Cerebellar nuclear complex (tissue), 1 donor: ENCODE measurements at places on chromosomes 1 and 21.

- DNase-seq: no peak
These were observed 37.2 kb upstream of the SLC9A1 start for GRCh38 chr1:27192039-27192529.

DNA sequence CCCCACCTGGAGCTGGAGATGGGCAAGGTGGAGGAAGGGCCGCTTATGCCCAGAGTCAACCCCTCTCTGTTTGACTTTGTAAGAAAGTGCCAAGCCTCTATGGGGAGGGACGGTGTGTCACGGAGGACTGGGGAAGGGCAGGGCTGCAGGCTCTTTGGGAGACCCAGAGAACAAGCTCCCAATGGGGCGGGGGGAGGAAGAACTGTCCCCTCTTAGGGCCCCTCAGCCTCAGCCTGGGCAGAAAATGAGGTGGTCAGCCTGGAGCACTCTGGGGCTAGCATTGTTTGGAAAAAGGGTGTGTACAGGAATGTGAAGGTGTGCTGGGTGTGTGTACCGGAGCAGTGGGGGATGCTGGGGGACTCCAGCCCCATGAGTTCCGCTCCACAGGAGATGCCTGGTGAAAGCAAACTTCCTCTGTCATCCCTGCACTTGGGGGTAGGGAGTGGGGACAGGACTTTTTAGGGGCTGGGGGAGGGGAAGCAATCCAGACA, 1.2 kb upstream of the INAVA start:
- no peak for DNase-seq

DNA sequence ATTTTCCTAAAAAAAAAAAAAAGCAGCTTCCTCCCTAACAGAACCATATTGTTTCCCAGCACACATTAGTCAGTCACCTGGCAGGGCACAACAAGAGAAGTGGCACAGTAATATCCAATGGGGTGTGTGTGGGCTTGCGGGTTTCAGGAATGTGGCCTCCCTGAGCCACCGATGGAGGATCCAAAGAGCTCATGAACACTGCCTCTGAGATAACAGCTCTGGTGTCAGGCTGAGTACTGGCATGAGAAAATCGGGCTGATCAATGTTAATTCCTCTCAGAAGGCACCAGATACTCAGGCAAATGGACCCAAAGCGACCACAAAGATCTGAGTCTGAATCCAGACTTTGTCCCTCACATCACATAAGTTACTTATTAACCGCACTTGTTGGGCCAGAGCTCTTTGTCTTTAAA, 2.2 kb upstream of the LYPD8 start:
- DNase-seq: no peak

- no peak for DNase-seq
These were observed 152.4 kb downstream of the GALNT2 start for GRCh38 chr1:230219174-230220067.

GRCh38 chr1:177809819-177810218, 160.0 kb downstream of the SEC16B start:
- DNase-seq: no peak

GRCh38 chr21:30227633-30228404, 11.9 kb upstream of the CLDN8 start:
- DNase-seq: no peak

DNA sequence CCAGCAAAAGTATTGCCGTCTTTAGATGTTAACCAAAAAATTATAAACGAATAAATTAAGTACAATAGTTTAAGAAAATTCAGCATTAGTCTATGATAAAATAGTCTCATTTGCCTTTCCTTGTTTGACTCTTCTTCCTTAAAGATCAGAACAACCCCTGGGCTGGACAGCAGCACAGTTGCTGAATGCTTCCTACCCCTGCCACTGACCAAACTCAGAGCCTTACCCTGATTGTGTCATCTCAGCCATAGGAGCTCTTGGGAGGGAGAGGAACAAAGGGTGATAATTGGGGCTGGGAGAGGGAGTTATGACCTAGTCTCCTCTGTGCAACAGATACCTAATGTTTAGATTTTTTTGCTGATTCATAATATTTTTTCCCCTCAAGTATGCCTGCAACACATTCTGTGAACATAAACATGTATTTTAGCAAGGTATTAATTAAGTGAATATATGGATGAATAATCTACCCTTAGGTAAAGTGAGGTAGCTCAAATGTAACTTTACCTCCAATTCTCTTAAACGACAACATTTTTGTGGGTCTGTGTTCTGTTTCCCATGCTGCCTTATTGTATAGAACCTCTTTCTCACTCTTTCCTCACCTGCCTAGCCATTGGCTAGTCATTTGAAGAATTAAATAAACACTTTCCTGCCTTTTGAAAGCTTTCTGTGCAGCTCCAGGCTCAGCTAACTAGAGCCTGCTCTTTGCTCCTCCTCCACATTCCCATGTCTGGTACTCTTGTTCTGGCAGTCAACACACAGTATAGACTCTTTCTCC, 46.1 kb downstream of the FGGY start:
- DNase-seq: no peak

- no peak for DNase-seq
These were observed 41.0 kb upstream of the APOBEC4 start for GRCh38 chr1:183694066-183694465.

GRCh38 chr1:156599811-156600210, 1.5 kb downstream of the GPATCH4 start:
- DNase-seq: no peak

DNA sequence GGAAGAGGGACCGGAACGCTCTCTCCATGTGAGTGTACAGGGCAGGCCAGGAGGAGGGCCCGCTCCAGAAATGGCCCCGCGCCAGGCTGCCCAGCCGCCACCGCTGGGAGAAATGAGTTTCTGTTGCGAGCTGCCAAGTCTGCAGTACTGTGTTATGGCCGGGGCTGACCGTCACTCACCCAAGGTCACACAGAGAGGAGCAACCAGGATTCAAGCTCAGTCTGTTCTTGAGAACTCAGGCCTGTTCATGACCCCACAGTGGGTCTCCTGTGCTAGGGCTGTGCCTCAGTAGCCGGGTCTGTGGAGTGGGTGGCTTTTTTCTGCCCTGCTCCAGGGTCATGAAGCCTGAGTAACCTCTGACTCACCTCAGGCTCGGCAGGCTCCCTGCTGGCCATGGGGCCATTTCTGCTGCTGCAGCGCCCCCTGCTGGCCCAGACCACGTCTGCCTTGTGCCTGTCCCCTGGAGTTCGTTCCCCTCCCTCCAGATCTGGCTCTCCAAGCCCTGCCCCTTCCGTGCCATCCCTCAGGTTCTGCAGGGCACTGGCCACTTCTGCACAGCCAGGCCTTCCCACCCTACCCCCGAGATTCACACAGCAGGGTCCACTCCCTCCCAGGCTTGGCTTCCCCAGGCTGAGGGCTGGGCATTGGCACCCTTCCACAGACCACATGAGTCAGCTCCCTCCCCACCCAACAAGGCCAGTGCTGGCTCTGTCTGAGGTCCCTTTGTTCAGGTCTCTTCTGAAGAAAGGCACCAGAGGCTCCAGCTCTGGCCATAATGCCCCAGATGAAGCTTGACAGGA, 51.8 kb downstream of the EDN2 start:
- DNase-seq: no peak

- DNase-seq: no peak
These were observed 552 bp downstream of the GPATCH4 start for GRCh38 chr1:156600733-156601121.

DNA sequence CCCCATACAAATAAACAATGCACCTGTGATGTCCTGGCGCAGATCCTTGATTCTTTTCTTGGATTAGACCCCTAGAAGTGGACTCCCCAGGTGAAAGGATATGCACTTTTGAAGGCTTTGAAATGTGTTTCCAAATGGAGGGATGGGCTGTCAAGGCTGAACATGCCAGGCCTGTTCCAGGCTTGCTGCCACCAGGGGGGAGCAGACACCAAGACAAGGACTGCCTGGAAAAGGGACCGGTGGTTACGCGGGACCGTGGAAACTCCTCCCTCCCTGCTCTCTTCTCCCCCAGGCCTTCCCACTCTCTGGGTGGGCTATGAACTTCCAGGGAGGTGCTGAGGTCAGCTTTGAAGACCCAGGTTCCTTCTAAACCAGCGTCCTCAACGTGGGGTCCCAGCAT, 12.7 kb downstream of the C1QB start:
- no peak for DNase-seq

DNA sequence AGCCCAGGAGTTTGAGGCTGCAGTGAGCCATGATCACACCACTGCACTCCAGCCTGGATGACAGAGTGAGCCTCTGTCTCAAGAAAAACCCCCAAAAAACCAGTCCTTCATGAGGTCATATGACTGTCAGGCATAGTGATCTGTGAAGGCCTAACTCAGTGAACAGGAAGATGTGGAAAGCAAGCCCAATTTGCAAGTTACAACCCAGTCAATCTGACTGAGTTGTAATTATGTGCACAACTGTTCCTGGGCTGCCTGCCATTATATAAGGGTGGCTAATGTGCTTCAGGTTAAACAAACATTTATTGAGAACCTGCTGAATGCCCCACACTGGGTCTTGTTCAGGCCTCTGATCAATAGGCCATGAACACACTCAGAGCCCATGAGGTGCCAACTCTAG, 38.2 kb upstream of the KIRREL1 start:
- no peak for DNase-seq

- DNase-seq: no peak
These were observed 14.1 kb downstream of the CDA start for GRCh38 chr1:20602851-20603450.

- no peak for DNase-seq
These were observed 17.9 kb upstream of the THEM5 start for GRCh38 chr1:151871284-151872030.

DNA sequence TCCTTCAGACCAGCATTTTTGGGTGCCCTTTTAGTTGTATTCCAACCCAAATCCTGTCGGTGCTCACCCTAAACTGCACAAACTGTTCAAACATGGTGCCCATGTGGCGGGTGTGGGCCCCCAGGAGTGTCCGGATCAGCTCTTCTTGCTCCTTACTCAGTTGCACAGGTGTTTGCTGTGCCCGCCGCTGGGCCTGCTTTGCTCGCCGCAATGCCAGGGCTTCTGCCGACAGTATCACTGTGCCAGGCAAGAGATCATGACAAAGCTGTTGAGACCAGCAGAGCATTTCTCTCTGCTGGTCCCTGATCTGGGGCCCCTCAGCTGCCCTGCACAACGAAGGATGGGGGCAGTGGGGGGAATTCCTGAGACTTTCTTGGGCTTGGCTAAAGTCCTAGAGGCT, 4.9 kb downstream of the NR1I3 start:
- no peak for DNase-seq

- no peak for DNase-seq
These were observed 23.5 kb downstream of the CYP4B1 start for GRCh38 chr1:46822248-46822826.

DNA sequence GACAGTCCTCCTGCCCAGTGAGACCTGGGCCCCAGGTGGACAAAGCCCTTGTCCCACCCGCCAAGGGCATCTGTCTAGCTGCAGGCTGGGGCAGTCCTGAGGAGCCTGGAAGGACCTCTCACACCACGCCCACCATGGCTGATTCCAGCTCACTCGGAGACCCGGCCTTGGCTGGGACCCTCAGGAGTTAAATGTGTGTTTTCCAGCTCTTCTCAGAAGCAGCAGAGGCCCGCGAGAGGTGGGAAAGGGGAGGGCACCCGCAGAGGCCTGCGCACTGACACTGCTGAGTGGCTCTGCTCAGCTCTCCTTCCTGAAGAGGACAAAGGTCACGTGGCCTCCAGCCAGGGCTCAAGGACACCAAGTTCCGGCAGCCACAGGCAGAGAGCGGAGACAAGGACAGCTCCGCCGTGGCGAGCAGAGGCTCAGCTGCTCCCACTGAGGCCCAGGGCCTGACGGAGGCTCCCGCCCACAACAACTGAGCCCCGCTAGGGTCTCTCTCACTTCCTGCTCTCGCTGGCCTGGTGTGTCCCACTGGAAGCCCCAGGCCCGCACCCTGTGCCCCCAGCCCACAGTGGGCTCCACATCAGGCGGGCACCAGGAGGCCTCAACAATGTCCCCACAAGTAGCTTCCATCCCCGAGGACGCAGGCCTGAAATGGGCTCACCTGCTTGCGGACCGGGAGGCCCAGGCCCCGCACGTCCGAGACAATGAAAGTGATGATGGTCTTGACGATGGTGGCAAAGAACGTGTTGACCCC, 16.9 kb downstream of the SLC19A1 start:
- DNase-seq: no peak

DNA sequence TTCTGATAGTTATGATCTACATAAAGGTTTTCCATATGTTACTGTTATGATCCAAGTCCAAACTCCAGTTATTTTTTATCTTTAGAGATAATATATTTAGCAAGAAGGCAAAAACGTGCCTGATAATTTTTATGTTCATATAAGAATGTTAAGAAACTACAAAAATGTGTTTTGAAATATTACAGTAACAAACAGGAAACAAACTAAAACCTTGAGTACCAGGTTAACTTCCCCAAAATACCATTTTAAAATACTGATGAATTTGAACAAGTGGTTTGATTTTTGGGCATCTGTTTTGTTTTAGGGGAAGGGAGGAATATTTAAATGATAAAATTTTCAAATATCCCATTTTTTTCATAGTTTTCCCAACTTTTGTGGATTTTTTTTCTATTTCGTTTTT, 124.8 kb downstream of the NR5A2 start:
- no peak for DNase-seq

DNA sequence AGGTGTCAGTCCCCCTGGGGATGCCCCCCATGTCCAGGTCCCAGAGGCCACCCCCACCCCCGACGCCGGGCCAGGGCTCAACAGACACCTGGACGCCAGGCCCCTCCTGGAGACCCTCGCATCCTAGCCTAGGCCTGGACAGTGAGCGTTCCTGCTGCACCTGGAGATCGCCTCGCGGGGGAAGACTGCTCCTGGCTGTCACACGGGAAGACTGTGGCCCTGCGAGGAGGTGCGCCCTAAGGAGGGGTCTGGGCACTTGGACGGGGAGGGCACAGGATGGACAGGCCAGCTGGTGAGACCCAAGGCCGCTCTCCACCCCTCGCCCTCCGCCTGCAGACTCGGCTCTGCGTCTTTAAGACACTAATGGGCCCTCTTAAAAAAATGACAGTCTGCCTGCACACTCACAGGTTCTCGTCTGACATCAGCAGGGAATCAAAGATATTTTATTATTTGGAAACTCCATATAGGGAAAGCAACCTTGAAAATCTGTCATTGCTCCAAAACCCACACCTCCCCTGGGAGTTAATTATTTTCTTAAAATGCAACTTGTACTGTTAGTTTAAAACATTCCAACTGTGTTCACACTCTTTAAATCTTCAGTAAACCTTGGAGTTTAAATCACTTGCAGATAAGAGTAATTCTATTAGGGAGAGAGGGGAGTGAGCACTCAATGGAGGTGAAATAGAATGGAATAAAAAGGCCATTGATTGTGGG, 45.6 kb upstream of the ACTRT2 start:
- DNase-seq: no peak

DNA sequence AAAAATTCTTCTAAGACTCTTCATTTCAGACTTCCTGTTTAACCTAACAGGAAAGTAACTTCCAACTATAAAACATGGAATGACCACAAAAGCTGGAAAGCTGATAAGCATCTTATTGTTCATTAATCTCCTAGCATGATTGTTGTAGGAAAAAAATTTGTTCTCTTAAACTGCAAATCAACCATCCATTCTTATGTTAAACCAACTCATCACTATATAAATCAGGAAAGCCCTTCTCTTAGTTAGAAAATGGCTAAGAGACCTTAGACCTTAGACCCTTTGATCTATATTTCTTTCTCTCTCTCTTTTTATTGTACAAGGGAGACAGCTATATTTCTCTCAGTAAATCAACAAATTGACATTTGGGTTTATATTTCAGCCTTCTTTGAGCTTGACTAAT, 101.4 kb downstream of the UBE2U start:
- no peak for DNase-seq
